T-helper 22 cell (primary cell): ENCODE measurements at places on chromosomes 1 and 21.

DNA sequence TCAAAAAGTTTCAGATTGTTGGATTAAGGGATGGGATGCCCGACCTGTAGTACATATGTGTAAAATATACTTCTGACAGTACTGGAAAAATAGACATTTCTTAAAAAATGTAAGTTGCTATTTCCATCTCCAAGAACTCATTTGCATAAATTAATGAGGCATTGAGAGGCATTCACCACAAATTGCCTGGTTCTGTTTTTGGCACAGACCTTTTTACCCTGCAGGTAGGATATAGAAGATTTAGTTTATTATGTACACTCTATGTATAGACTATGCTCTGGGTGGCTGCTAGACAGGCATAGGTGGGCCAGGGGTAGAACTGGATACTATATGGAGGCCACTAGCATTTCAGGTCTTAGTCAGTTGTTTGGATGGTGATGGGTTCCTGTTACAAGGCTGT lies 8.0 kb downstream of the CCDC17 start:
- DNase-seq = no peak

GRCh38 chr1:106907795-106908194 lies 148.7 kb upstream of the PRMT6 start:
- DNase-seq = no peak

DNA sequence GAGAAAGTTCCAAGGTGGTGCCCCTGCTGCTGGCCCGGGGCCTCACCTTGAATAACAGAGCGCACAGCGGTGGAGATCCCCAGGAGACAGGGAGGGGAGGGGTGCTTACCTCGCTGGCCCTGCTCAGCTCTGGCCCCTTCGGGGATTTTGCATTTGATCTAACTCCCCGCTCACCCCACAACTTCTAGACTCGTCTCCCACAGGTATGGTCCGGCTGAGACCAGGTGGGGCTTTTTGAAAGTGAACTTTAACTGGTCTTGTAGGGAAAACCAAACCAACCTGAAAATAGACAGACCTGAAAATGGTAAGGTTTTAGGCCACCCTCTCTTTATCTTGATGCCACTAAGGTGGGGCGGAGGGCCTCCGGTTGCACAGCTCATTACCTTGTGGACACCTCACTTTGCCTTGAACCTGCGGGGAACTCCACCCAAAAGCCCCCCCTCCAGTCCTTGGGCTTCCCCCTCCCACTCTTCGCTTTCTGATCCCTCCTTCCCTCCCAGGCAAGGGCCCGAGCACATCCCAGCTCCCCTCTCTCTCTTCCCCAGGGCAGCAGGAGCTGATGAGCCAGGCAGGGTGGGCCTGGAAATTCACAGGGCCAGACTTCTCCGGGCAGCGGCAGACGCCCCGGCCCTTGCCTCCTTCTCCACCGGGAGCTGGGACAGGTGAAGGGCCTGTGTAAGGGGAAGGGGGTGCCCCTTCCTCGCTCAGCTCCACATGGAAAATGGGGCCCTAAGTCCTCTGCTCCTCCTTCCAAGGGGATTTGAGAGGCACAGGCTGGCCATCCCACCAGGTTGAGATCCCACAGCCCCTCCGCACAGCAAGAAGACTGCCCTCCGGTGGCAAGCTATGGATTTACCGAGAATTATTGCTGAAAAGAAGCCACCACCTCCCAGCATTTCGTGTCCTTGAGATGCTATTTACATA lies 16.1 kb downstream of the TNFRSF8 start:
- DNase-seq = no peak

- DNase-seq = no peak
Observed at GRCh38 chr21:34790341-34790740, 121.5 kb downstream of the CLIC6 start.

DNA sequence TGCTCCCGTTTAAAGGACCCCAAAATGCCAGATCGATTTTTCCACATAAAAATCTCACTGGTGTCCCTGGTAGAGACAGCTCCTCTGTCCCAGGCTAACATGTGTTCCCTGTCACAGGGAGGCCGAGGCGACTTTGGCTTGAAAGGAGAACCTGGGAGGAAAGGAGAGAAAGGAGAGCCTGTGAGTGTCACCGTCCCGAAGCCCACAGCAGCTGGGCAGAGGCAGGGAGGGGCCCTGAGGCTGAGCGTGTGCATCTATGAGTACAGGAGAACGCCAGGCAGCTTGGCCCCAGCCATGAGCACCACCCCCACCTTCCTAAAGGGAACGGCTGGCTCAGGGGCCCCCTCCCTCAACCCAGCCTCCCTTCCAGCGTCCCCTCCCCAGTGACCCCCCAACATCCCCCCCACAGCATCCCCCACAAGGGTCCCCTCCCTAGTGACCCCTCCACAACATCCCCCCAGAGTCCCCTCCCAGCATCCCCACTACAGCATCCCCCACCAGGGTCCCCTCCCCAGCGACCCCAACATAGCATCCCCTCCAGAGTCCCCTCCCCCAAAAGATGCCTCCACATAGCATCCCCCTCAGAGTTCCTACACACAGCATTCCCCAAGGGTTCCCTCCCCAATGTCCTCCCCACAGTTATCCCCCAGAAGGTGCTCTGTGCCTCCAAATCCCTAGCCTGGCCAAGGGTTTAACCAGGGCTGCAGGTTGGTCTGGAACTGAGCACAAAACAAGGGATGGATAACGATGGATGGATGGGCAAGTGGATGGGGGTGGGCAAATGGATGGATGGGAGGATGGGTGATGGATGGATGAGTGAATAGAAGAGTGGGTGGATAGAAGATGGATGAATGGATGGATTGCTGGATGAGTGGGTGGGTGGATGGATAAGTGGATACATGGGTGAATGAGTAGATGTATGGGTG lies 25.1 kb downstream of the COL6A2 start:
- DNase-seq = no peak

DNA sequence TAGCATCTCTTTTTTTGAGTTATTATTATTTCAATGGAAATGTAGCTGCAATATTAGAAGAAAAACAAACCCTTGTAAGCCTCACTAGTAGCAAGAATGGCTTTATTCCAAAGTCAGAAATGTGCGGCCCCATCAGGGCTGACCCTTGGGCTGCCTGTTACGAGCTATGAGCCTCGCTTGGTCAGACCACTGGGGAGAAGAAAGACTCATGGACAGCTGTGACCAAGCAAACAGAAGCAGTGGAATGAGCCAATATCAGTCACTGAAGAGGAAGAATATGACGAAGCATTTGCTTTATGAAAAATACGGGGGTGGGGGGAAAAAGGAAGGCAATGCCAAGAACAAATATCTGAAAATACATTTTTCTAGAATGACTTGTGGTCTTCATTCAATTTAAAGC lies 504.5 kb downstream of the LMO4 start:
- no peak for DNase-seq

DNA sequence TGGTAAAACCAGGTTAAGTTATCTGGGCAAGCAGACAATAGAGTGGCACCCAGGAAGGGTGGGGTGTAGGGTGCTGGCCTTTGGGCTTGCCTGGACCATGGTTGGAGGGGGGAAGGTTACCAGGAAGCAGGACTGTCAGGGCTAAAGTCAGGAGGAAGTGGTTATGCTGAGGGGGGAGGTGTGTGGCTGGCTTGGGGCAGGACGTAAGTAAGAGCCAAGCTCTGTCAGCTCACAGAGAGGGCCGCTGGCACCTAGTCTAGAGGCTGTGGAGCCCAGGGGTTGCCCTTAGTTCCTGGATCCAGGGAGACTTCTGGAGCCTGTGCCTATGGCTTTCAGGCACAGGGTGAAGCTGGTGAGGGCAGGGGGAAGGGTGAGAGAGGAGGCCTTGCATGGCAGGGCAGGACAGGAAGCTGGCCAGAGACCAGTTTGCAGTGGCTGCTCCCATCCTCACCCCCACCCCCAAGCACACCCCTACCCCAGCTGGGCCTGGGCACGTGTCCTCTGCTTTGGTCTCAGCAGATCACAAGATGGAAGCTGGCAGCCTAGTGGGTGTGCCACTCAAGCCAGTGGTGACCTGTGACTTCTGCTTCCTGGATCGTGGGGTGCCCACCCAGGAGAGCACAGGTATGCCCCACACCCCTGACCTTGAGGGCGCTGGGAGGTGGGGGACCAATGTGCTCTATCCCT lies 20.5 kb upstream of the SMYD3 start:
- DNase-seq = no peak

GRCh38 chr1:53771648-53772047 lies 32.7 kb upstream of the GLIS1 start:
- DNase-seq = no peak

DNA sequence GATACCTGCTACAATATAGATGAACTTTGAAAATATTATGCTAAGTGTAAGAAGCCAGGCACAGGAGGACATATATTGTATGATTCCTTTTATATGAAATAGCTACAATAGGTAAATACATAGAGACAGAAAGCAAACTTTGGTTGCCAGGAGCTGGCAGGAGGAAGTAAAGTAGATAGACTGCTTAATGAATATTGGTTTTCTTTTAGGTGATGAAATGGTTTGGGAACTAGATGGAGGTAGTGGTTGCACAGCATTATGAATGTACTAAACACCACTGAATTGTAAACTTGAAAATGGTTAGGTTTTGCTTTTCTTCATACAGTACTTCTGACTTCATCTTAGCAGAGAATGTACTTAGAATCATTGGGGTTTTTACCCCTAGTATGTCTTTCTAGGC lies 21.5 kb downstream of the ABCB10 start:
- no peak for DNase-seq

DNA sequence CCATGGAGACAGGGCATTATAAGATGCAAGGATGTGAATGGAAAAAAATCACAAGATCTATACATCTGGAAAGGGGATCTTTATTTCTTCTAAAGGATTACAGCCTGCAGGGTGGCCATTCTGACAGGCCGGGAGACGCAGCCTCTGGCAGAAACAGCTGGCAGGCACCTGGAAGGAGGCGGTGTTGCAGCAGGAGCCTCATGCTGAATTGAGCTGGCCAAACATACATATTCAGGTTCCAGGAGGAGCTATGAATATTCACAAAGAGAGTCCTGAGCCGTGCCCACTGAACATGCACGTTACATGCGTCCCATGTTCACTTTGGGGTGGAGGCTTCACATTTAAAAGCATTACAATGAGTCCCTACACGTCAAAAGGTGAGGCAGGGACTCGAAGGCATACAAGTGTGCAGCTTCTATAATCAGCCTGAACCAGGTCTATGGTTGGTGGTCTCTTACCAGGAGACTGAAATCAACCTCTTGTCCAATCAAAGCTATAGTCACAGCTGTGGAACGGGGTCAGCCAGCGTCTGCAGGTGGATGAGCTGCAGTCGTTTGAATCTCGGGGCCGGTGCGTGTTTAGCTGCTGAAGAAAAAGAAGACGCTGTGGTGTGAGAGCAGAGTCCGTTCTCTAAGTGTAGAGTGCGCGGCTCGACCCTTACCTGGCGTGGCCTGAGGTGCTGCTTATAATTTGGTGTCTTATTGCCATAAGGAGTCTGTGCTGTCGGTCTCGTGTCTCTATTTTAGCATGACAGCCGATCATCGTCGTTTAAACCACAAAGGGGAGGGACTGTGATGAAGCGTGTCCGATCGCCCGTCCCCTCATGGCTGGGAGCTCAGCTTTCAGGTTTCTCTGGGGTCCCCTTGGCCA lies 183.0 kb downstream of the ETS2 start:
- DNase-seq = no peak

- no peak for DNase-seq
Observed at GRCh38 chr1:219155135-219155534, 18.5 kb upstream of the LYPLAL1 start.

DNA sequence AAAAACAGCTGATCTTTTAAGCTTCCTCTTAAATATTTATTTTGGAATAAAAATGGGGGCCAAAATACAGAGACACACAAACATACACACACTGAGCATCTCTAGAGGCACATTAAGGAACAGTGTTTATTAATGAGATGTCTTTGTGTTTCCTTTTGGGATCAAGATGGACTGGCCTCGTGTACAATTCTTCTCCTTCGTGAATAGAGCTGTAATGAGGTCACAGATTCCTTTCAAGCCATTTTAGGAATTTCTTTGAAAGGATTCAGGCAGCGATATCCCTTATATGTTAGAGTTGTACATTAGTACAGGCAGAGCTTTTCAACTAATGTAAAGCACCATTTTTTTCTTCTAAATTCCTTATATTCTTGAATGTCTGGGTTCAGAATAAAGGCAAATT lies 295.7 kb downstream of the CHRM3 start:
- DNase-seq = no peak

DNA sequence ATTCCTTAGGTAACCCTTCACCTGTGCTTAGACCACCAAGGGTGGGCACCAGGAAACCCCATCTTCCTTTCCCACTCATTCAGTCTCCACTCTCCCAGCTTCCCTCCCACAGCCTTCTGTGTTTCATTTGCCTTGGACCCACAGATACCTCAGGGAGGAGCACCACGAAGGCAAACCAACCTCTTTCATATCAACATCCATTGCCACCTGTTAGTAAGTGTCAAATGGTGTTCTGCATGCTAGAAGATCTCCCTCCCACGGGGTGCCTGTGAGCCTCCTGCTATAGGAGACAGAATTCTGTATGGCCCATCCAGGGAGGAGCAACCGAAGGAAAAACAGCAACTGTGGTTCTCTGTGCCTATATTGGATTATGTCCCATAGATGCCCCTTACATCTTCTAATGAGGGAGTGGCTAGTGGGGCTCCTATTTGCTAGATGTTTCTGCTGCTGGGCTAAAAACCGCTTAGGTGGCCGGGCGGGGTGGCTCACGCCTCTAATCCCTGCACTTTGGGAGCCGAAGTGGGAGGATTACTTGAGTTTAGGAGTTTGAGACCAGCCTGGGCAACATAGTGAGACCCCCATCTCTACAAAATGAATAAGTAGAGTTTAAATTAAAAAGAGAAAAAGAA lies 25.6 kb upstream of the SCCPDH start:
- no peak for DNase-seq

GRCh38 chr1:234838820-234839219 lies 228.8 kb upstream of the IRF2BP2 start:
- DNase-seq = no peak

- DNase-seq = no peak
Observed at GRCh38 chr1:89630048-89630447, 2.9 kb upstream of the LRRC8C start.

DNA sequence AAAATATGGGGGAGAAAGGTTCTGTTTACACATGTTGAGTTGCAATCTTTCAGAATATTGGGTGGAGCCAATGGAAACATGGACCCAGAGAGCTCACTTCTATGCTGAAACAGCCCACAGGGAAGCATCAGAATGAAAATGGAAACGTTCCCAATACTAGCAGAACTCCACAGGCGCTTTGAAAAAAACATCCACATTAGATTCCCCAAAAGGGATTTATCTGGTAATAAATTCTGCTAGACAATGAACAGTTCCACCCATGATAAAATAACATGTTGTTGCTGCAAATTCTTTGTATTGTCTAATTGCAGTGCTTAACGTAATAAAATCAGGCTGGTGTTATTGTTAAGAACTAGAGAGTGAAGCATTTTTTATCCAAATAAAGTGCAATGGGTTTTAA lies 197.0 kb downstream of the GABPA start:
- DNase-seq = no peak

- no peak for DNase-seq
Observed at GRCh38 chr1:203052601-203053000, 26.3 kb downstream of the PPFIA4 start.

GRCh38 chr21:18155508-18156193 lies 89.0 kb upstream of the CHODL start:
- no peak for DNase-seq

GRCh38 chr1:91596474-91596873 lies 95.8 kb downstream of the CDC7 start:
- no peak for DNase-seq

- DNase-seq = no peak
Observed at GRCh38 chr1:214993419-214993818, 89.1 kb upstream of the KCNK2 start.
